AG09319 (cell line): ENCODE measurements at places on chromosomes 16 and 17.

DNA sequence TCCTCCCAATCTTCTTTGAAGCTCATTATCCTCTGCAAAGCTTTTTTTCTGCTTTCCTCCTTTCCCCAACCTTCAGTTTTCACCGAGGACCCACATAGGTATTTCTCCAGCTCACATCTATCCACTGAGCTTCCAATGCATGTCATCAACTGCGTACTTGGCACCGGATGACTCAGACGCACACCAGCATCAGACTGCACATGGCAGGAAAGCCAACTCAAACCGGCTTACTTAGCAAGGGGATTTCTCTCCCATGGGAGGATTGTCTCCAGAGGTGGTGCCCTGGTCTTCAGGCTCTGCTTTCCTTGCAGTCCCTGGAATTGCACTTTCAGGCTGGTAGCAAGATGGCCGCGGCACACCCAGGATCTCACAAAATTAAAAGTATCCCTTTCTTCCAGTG, 1.7 kb upstream of the AKTIP start:
- DNase-seq, result no peak

GRCh38 chr17:17431605-17432004, 45.2 kb upstream of the MED9 start:
- no peak for DNase-seq

DNA sequence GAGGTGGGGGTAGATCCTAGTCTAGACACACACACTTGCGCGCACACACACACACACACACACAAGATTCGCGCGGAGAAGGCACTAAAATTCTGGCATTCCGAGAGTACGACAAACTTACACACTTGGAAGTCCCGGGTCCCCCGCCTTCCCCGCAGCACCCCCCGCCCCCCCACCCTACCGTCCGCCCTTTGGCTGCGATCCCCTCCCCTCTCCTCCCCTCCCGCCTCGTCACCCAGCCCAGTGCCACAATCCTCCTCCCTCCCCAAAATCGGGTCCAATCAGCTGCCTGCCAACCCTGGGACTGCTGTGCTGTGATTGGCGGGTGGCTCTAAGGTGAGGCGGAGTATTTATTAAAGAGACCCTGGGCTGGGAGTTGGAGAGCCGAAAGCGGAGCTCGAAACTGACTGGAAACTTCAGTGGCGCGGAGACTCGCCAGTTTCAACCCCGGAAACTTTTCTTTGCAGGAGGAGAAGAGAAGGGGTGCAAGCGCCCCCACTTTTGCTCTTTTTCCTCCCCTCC, at the start of gene SOX9:
TSS of gene SOX9 (plus strand) at position 379 of the 522 bp plus-strand sequence. CDS start 372 bp downstream, outside the sequence.
- DNase-seq, result peak; percentile 82

GRCh38 chr17:14604591-14605266, 303.8 kb downstream of the HS3ST3B1 start:
- no peak for DNase-seq

DNA sequence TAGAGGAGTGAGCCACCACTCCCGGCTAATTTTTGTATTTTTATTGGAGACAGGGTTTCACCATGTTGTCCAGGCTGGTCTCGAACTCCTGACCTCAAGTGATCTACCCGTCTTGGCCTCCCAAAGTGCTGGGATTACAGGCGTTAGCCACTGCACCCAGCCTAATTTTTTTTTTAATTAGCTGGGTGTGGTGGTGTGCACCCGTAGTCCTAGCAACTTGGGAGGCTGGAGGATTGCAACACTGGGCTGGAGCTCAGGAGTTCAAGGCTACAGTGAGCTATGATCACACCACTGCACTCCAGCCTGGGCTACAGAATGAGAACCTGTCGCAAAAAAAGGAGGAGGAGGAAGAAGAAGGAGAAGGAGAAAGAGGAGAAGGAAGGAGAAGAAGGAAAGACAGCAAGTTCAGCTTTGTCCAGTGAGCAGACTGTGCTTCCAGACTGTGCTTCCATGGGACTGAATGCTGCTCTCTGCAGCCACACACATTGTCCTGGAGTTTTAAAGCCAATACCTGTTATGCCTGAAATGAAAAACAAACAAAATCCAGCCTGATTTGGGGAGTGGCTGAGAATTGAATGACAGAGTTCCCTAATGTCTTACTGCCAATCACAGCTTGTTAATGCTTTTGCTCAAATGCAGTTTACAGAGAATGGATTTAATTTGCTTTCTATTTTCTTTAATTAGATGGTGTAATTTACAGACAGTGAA, 2.8 kb upstream of the TNFRSF13B start:
- DNase-seq, result no peak

DNA sequence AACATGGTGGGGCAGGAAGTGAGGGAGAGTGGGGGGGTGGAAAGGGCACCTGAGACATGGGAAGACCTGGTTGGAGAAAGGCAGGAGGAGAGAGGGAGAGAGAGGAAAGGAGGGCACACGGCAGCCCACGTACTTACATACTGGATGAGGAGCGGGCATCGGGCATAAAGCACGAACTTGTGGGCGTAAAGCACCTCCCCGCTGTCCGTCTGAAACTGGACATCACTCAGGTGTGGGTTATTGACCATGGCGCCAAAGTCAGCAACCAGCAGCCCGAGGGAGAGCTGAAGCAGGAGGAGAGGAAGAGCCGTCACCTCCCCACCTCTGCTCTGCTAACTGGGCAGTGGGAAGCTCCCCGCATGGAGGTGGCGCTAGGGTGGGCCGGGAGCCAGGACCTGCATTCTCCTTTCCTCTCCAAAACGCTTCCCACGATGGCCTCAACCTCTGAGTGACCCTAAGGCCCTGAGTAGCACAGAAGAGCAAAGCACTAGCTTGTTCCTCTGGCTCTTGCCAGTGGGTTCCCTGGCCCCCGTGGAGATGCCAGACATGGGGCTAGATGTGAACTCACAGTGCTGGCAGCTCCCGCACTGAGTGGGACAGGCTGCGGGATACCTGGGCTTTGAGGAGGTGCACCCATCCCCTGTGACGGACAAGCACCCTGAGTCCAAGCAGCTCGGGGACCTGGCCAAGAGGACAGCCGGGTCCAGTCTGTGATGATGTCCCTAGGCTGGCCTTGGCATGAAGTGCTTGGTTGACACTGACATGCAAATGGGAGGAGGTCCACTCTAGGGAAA, 16.9 kb downstream of the SLX4 start:
- DNase-seq, result no peak

DNA sequence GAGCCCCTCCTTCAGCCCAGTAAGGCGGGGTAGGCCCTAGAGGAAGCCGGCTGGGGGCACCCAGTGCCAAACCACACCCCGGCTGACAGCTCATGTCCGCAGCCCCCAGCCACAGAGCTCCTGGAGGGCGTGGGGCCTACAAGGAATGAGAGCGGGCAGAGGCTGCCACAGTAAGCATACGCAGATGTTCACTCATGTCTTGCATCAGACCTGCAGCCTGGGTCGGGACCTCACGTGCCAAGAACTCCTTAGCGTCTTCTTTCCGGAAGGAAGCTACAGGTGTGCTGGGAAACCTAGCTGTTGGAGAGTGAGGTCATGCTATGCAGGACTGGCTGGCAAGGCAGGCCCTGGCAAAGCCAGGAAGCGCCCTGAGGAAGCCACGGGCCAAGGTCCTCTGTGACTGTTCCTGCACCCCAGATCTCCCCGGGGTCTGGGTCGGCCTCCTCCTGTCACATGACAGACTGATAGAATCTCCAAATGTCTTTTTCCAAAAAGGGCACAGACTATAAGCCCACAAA, 1.6 kb downstream of the ZNF598 start:
- peak; percentile 69 for DNase-seq

DNA sequence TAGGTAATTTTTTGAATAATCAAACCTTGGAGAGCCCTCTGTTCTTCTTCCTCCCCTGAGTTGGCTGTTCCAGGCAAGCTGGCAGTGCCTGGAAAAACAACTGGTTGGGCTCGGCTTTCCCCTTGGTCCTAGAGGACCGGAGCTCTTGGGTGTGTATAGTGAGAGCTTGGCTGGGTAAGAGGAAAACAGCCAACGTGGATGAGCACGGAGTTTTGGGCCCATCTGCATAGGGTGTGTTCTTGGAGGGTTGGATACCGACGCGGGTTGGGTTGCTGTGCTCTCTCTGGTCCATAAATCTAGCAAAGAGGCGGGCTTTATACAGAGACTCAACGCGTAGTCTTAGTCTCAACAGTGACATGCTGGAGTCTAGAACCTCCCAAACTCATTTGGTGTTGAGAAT, 23.2 kb downstream of the ITGB3 start:
- DNase-seq, result peak; percentile 76

GRCh38 chr17:3475251-3475685, 529 bp upstream of the ASPA start:
- no peak for DNase-seq

DNA sequence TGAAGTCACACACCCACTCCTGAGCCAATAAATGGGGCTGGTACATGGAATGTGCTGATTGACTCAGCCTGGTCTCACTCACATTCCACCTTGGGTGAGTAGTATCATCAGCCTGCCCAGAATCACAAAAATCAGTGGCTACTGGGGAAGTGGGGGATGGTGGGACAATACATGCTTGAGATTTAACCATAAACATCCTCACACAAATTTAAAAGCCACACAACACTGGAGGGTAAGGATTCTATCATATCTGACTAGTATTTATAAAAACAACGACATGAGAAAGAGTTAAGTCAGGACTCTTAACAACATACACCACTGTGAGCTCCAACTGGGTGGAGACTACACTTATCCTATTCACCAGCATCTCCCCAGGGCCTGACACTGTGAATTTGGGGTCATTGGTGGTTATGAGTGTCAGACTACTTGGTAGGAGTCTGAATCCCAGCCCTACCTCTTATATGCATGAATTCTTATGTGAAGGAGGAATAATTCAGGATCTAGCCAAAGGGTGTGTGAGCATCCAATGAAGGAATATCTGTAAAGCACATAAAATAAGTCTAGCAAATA, 26.0 kb upstream of the IRX6 start:
- DNase-seq, result no peak

DNA sequence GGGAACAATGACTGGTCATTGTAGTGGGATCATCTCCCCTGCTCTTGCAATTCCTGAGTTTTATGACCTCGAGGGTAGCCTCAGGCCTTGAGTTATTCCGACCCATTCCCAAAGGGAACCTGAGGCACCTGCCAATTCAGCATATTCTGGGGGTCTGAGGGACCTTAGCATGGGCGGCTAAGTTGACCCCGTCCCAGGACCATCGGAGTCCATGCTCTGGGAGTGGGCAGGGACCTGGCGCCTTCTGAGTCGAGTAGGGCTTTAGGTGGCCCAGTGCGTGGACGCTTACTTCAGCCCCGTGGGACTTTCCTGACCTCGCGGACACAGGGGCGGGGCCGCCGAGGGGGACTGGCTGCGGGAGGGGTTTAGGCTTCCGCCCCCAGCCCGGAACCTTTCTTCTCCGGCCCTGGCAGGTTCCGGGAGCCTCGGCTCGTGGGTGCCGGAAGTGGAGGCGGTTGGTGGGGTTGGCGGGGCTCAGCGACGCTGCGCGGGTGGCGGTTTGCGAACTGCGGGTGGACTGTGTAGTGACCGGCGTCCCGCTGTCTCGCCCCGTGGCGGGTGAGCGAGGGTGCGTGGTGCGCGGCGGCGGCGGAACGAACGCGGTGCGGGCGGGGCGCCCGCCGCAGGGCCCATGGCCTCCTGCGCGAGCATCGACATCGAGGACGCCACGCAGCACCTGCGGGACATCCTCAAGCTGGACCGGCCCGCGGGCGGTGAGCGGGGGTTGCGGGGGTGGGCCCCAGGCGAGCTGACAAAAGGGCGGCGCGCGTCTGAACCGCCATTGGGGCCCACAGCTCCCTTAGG, at the start of gene EDC4:
TSS of gene EDC4 (plus strand) at position 422 of the 804 bp plus-strand sequence. CDS start at position 632, 210 bp downstream.
- peak; percentile 50 for DNase-seq

DNA sequence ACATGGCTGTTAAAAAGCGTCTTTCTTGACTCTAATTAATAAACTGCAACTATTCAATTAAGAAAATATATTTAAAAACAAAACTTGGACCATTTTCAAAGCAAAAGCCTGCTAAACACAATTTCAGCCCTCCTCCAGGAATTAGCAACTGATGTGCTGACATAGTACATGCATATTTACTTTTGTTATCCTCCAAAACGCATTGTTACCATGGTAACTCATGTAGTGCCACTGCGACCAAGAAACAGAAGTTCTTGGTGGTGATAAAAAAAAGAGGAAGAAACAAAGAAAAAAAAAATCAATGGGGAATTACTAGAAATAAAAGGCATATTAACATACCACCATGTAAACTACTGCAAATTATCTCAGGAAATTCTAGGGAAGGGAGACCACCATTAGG, 793.4 kb upstream of the CDH8 start:
- DNase-seq, result no peak

DNA sequence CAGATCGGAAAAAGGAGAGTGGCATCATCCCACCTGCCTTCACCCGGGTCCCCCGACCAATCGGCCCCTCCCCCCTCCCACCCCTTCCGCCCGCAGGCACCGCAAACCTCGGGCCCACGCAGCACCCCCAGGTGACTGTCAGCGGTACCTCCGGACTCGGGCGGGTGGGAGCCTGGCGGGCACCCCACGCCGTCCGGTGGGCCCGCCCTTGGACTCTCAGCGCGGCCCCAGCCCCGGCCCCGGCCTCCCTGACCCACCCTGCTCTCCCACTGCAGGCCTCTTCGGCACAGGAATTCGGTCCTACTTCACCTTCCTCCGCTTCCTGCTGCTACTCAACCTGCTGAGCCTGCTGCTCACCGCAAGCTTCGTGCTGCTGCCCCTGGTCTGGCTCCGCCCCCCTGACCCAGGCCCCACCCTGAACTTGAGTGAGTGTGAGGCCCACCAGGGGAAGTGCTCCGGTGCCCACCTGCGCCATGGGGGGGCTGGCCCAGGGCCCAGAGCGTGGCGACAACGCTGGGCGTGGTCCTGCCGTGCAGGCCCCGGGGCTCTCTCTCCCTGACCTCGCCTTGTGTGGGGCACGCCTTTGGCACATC, 1.6 kb downstream of the TMC8 start:
- DNase-seq, result no peak

GRCh38 chr17:28975646-28976045, 24.3 kb upstream of the PHF12 start:
- no peak for DNase-seq

DNA sequence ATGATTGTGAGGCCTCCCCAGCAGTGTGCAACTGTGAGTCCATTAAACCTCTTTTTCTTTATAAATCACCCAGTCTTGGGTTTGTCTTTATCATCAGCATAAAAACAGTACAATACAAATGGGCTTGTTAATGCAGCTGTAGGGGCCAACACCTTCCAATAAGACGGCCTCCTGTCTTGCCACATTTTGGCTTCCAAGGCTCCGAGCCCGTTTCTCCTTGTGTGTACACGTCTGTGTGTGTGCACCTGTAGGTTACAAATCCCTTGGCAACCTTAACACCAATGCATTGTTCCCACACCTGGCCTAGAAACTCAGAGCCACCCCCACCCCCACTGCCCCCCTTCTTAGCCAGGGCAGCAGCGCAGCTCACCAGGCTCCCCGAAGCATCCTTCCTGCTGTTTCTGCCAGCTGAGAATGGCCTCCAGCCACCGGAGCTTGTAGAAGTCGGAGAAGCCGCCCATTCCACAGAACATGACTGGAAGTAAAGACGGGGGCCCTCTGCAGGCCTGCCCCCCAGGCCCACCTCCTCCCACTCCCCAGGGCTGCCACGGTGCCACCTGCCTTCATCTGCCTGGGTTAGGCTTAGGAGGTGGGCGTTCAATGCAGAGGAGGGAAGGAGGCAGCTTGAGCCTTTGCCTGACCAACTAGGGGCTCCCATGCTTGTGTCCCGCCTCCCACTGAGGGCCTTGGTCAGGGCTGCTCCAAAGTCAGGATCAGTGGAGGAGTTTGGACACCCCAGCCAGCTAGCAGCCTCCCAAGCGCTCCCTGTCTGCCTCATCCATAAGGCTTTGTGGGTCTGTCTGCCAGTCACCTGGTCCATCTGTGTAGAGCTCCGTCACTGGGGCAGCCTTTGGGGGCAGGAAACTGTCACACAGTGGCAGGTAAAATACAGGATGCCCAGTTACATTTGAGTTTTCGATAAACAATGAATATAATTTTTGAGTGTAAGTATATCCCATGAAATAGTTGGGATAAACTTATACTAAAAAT, 10.6 kb downstream of the C16orf89 start:
- no peak for DNase-seq

- no peak for DNase-seq
Observed at GRCh38 chr16:50842589-50842988, 100.7 kb downstream of the CYLD start.
